ENCODE measurements at places on chromosomes 16 and 17.

DNA sequence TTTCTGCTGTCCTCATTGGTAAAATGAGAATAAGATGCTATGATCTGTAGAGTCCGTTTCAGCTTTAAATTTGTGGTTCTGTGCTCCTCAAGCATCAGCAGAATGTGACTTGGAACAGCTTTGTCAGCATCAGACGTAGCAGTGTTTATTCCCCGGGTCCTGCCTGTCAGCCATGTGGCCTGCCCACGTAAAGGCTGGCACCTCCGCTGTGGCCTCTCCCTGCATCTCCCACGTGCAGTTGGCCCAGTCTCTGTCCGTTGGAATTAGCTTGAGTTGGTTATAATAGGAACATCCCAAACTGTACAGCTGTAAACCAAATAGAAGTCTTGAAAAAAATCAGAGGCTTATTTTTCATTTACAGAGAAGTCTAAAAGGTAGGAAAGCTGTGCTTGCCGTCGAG lies 61.7 kb downstream of the ARHGAP44 start:
- no peak for DNase-seq

- no peak for DNase-seq
These were observed 33.3 kb downstream of the CDRT15 start for GRCh38 chr17:14203388-14203787.

GRCh38 chr16:12391956-12392355 lies 411.7 kb downstream of the CPPED1 start:
- DNase-seq: no peak

- DNase-seq: no peak
These were observed 91.6 kb upstream of the DNAH9 start for GRCh38 chr17:11506635-11507034.

- no peak for DNase-seq
These were observed 717.0 kb upstream of the RBFOX1 start for GRCh38 chr16:6615636-6616035.

DNA sequence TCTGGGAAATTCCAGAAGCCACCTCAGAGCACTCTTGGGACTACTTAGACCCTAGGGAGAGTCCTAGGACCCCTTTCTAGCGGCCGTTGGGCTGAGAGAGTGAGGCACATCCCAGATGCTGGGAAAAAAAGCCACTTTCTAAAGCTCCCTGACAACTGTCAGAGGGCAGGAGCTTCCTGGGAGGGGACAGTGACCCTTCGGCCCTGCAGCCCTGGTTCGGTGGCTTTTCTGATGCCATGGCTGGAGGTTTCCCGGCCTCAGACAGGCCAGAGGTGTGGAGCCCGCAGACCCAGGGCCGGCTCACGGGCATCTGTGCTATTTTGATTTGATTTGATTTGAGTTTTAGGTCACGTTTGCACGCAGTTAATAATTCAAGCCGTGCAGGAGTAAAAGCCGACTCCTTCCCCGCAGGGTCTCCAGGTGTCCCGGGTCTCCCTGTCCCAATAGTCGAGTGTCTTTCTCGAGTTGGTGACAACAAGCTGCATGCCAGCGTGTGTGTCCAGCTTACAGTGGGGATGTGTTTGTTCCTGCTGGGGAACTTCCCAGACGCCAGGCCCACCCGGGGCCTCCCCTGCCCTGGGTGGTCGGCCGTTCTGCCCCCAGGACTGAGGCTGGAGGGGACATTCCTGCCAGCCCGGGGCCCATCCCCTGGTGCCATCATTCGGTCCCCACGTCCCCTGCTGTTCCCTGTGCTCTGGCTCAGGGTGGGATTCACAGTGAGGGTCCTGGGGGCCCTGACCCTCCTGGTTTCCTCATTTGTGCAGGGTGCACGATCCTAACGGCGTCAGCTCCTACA lies 1.0 kb upstream of the CBFA2T3 start:
- no peak for DNase-seq

- no peak for DNase-seq
These were observed 21.5 kb downstream of the IRX5 start for GRCh38 chr16:54952195-54952594.

- DNase-seq: no peak
These were observed 1349.6 kb upstream of the CDH8 start for GRCh38 chr16:63385714-63386432.

DNA sequence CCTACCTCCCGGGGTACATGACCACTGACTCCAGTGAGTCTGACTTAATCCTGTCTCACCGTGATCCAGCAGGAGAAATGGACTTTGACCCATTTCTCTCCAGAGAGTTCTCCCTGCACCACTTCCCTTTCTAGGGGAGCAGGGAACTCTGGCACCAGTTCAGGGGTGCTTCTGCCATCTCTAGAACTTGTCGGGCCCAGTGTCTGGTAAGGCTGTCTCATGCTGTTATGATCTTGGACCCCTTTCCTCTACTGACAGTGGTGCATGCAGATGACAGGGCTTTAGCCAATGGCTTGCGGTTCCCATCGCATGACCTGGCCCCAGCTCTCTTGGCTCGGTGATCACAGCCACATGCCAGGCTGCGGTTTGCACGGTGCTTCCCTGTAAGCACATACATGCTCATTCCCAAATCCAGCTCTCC lies 62.0 kb downstream of the SLC39A11 start:
- DNase-seq: no peak

DNA sequence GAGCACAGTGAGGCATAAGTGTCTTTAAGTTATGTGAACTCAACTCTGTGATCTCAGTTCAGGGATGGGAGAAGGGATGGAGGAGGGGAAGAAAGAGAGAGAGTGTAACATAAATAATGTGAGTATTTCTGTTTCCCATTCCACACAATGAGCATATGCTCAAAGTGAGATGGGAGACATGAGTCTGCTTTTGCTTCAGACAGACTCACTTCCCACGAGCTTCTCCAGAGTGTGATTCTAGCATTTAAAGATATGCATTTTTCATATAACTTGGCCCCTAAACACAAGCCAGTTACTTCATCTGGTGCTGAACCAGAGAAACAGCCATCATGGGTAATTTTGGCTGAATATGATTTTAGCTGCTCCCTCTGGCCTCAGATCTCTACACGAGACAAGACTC lies 35.0 kb downstream of the SHISA9 start:
- DNase-seq: no peak

DNA sequence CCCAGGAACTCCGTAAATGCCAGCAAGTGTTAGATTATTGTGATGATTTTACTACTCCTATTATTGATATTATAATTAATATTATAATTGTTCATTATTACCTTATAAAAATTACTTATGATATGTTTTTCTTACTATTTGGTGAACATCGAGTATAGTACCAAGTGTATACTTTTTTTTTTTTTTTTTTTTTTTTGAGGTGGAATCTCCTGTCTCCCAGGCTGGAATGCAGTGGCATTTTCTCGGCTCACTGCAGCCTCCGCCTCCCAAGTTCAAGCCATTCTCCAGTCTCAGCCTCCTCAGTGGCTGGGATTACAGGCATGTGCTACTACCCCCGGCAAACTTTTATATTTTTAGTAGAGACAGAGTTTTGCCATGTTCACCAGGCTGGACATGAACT lies 347.0 kb downstream of the WWOX start:
- DNase-seq: no peak

- no peak for DNase-seq
These were observed 11.8 kb downstream of the SLC9A5 start for GRCh38 chr16:67260426-67261063.

DNA sequence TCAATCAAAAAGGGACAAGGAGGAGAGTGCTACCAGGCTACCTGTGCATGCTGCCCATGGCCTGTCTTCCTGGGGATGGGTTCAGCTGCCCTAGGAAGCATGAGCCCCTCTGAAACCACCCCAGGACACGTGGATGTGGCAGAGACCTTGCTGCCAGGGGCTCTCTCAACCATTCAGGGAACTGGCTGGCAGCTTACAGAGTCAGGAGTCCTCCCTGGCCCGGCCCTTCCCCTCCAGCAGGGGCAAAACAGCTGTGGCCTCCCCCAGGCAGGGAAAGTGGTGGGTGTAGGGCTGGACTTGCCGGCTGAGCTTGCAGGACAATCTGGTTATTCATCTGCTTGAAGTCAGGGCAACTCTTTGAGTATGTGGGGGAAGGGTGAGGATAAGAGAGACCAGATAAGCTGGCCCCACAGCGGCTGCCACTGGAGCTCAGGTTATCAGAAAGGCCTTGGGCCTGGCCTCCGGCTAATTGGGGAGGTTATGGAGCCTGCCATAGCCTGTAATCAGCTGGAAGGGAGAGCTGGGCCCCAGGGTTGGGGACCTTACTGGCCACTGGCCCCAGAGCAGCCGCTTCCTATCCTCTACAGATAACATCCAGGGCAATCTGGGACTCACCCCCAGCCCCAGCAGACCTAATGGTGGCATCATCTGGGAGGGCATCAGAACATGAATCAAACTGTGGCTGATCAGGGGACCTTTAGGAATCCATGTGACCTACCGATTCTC lies 5.6 kb upstream of the TBX2 start:
- DNase-seq: no peak

GRCh38 chr16:51144203-51144602 lies 6.9 kb downstream of the SALL1 start:
- no peak for DNase-seq

DNA sequence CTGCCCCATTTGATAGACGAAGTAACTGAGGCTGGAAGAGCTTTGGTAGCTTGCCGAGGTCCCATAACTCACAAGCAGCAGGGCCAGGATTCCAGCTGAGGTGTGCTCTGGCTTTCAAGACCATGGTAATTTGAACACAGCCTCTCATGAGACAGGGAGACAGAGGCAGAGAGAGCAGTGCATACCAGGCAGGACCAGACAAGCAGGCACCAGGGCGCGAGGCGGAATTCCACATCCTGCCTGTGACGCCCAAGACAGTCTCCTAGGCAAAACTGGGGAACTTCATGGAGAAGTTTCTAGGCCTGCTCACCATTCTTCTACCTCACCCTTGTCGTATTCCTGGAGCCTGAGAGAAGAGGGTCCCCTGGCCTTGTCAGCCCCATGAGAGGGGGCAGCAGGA lies 19.2 kb downstream of the SDK2 start:
- DNase-seq: no peak

DNA sequence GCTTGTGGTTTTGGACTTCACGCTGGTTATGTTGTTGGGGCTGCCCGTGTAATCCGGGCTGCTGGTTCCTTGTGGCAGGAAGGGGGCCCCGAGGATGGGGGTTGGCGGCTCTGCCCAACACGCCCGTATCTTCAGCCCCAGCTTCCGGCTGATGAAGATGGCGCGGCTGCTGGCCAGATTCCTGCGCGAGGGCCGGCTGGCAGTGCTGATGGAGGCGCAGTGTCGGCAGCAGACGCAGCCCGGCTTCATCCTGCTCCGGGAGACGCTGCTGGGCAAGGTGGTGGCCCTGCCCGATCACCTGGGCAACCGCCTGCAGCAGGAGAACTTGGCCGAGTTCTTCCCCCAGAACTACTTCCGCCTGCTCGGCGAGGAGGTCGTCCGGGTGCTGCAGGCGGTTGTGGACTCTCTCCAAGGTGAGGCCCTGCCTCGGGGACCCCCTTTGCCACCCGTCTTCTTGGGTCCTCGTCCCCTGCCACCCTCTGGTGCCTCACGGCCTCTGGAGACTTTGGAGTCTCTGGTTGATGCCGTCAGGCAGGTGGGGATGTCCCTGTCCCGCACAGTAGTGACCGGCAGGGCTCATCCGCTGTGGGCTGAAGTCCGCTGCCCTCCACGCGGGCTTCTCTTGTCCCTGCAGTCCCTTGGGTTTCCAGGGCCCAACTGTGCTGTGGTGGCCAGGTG lies 2.2 kb downstream of the TELO2 start:
- DNase-seq: no peak
